Stomach (tissue), 19 donors: ENCODE measurements at places on chromosomes 3 and 15. TPM values are rescaled to one million over a fixed set of nuclear protein-coding genes. Genes with fewer than 3 reads are reported as not detected.

- H3K4me3 ChIP-seq, result no peak overlapping the region
- no peak overlapping the region for H3K27ac ChIP-seq
- H3K4me1 ChIP-seq, result peaks cover 1% of the 10 kb centered on the region
- H3K27me3 ChIP-seq, result no peaks in the 10 kb centered on the region
- no peaks in the 10 kb centered on the region for H3K36me3 ChIP-seq
Observed at GRCh38 chr3:125110016-125110875, 54.4 kb upstream of the HEG1 start.

GRCh38 chr3:95810462-95810861, 1003.9 kb upstream of the EPHA6 start:
- no peak overlapping the region for H3K4me3 ChIP-seq
- no peak for DNase-seq

AGBL1 gene
- not detected for polyA plus RNA-seq

DNA sequence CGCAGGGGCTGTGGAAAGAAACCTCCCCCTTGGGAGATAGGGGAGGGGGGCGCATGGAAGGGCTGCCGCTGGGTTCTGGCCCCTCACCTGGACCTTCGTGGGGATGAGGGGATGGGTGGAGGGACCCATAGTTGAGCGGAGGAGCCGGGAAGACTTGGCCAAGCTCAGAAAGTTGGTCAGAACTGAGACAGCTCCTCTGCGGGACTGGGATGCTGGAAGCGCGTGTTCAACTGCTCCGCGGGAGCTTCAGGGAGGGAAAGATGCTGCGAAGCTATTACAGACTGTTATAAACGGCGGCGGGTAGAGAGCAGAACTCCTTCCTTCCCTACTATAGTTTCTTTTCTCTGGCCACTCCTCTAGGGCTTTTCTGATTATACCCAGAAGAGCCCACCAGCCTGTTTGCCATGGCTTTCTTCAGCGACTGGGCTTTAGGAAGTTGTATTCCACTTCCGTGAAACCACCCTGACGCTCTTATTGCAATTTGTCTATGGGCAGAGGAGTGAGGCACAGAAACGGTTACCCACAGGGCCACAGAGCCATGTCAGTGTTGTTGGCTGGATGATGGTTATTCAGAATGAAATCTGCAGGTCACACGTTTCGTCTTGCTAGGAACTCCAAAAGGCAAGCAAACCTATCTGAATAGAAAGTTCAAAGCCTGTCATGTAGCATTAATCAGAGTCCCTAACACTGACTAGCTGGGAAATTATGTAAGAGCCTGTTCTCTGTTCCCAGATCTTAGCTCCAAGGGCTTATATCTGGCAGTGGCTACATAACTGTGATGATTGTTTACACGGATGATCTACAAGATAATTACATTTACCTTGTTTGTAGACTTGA, 1.1 kb downstream of the SYNPR start:
- peaks cover 19% of the 10 kb centered on the region for H3K4me1 ChIP-seq
- peak; percentile 20 for DNase-seq
- H3K27ac ChIP-seq, result no peak overlapping the region
- peak overlapping the region; percentile 19 for H3K4me3 ChIP-seq

EIF2B5 gene
- 33.7 TPM for polyA plus RNA-seq

- H3K27ac ChIP-seq, result peak overlapping the region; percentile 97
- H3K4me3 ChIP-seq, result peak overlapping the region; percentile 92
- H3K4me1 ChIP-seq, result peaks cover 41% of the 10 kb centered on the region
- H3K36me3 ChIP-seq, result no peaks in the 10 kb centered on the region
- H3K27me3 ChIP-seq, result no peaks in the 10 kb centered on the region
- DNase-seq, result no peak
Observed at GRCh38 chr3:136753326-136753939, 1.3 kb upstream of the STAG1 start.

DNA sequence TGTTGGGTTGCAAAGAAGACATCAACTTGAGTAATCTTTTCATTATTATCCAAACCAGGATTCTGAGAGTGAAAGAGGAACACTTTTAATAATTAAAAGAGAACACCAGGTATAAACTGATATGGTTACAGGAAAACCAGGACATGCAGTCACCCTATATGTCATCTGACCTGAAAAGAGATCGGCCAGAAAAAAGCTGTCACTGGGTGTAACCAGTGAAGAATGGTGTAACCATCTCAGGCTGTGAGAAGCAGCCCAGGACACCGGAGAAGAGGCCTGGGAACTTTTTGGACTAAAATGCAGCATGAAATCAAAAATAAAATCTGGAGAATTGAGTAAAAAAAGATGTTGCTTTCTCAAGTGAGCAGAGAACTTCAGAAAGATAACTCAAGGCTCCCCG, 10.1 kb upstream of the CCDC80 start:
- no peaks in the 10 kb centered on the region for H3K27me3 ChIP-seq
- H3K27ac ChIP-seq, result no peak overlapping the region
- no peaks in the 10 kb centered on the region for H3K36me3 ChIP-seq
- DNase-seq, result no peak
- no peaks in the 10 kb centered on the region for H3K4me1 ChIP-seq
